Natural killer cell treated with Interleukin-12 subunit alpha and Interleukin-12 subunit beta and Interleukin-15 and Interleukin-18, amount 100 ng/mL, for 72 hours (primary cell): ENCODE measurements at places on chromosomes 16 and 17. TPM values are rescaled to one million over a fixed set of nuclear protein-coding genes. Genes with fewer than 3 reads are reported as not detected.

DNA sequence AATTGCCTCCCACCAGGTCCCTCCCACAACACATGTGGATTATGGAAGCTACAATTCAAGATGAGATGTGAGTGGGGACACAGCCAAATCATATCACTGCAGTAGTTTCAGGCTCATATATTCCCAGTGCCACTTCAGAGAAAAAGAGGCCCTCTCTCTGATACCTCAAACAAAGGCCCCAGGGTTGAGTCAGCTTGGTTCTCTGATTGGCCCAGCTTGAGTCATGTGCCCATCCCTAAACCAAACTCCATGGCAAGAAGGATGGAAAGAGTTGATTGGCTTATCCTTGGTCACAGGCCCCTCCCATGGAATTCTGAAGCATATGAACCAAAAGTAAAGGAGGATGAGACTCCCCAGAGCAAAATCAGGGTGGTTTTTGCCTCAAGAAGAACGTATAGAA, 75.9 kb upstream of the IRX6 start:
- no peak for DNase-seq

- DNase-seq, result no peak
Measured at GRCh38 chr16:18984435-18985005, 786 bp downstream of the TMC7 start.

GRCh38 chr17:74999523-74999922, 12.1 kb downstream of the CDR2L start:
- no peak for DNase-seq

DNA sequence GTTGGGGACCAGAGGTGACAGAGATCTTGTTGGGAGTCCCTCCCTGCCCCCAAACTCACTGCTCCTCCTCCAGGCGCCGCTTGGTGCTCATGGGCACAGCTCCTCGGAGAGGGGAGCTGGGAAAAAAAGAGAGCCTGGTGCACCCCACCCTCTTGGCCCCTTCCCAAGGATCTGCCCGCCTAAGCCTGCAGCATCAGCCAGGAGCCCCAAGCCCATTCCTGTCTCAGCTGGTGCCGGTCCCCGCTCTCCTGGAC, 400 bp downstream of the HCFC1R1 start:
- DNase-seq, result no peak

GRCh38 chr16:20674684-20675487, 22.6 kb downstream of the ACSM1 start:
- DNase-seq, result no peak

DNA sequence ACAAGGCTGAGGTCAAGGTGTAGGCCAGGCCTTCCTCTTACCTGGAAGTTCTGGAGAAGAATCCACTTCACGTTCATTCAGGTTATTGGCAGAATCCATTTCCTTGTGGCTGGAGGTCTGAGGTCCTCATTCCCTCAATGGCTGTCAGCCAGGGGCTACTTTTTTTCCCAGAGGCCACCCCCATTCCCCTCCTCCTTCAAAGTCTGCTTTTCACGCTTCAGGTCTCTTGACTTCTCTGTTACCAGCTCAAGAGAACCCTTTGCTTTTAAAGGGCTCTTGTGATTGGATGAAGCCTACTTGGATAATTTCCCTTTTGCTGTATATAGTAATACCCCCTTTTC, 55.1 kb upstream of the LGALS9 start:
- DNase-seq, result no peak

DNA sequence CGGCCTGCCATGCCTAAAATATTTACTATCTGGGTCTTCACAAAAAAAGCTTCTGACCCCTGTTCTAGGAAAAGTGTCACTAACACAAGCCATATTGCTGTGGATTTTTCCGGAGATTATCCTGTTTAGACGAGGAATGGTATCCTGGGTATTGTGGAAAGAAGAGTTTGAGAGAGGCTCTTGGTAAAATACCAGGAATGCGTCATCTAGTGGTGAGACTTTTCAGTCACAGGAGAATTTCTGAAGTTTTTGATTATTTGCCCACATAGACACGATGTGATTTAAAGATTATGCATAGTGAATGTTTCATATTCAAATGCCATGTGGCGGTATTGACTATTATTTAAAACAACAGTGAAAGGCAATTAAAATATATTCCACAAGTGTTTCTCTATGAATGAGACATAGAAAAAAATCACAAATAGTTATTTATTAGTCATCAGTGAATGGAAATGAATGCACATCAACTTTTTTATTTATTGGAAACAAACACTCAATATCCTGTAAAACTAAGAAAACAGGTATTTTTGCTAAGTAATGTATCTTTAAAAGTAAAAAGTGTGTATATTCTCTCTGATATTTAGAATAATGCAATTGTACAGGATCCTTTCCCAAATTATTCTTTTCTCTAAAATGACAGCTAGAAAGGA, 7.8 kb downstream of the KRT28 start:
- DNase-seq, result no peak

- no peak for DNase-seq
Measured at GRCh38 chr17:41559548-41559947, 12.3 kb downstream of the KRT9 start.

DNA sequence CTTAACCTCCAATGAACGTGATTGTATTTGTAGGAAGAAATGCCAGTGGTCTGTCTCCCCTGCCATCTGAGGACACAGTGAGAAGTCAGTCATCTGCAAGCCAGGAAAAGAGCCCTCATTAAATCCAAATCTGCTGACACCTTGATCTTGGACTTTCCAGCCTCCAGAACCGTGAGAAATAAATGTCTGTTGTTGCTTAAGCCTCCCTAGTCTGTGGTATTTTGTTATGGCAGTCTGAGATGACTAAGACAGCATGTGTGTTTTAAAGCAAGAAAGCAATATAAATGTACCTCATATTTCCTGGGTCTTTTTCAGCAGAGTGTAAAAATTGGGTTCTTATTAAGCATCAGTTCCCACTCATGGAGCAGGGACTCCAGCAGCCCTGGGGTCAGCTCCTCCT, 177.9 kb upstream of the NLRP1 start:
- DNase-seq, result no peak

- DNase-seq, result no peak
Measured at GRCh38 chr16:69709456-69710084, 16.8 kb downstream of the NQO1 start.

DNA sequence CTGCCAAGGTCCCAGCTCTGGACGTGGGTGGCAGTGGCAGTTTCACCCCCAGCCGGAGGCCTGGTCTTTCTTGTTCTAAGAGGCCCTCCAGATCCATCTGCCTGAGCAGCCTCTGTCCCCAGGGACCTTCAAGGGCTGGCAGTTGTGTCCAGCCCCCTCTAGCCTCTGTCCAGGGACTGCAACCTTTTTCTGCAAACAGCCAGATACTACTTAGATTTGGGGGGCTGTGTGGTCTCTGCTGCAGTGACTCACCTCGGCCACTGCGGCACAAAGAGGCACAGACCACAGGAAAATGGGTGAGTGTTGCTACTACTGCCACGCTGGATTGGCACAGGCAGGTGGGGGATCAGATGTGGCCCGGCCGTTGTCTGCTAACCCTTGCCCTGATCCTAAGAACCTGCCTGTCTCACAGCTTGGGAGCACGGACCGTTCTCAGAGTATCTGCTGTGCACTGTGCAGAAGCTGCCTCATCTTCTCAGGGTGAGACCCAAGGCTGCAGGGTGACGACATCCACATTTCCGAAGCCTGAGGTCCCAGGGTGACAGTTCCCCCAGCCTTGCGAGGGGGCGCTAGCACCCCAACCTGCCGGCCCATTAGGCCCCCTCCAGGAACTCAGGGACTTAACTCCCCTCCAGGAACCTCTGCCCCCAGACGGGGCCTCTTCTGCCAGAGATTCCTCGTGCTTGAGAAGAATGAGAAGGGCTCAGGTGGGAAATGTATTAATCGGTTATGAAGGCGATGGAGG, 27.6 kb downstream of the MXRA7 start:
- no peak for DNase-seq

DNA sequence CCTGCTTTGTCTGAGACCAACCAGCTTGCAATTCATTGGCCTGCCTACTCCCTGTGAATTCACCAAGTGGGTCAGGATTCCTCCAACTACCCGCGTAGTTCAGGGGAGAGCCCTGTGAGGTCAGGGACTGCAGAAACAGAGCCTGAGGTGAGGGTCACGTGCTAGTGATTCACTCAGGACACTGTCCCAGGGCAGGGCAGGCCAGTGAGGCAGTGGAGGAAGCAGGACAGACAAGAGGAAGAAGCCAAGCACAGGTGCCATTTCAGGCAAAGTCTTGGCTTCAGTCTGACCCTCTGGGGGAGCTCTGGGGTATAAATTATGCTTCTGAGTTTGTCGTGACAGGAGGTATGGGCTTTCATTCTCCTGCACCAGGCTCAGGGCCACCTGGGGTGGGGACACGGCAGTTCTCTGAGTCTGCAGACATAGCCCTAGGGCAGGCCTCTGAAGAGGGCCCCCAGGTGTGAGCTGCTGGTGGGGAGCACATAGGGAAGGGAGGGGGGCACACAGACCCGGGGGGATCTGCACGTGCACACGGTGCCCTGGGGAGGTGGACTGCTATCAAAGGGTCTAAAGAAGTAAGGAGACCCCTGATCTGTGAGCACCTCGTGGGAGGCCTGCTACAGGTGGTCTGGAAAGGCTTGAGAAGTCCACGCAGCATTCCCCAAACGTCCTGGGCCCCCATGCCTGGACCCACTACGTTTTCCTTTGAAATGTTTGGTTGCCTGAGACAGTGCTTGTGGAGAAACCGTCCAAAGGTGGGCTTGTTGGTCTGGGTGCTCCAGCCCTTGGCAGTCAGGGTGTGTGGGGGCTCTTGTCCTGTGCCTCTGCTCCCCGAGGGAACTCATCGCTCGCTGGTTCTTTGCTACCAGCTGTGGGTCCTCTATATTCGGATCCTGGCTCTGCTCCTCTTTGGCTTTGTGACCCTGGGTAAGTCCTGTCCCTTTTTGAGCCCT, 46.4 kb downstream of the NKD1 start:
- no peak for DNase-seq

DNA sequence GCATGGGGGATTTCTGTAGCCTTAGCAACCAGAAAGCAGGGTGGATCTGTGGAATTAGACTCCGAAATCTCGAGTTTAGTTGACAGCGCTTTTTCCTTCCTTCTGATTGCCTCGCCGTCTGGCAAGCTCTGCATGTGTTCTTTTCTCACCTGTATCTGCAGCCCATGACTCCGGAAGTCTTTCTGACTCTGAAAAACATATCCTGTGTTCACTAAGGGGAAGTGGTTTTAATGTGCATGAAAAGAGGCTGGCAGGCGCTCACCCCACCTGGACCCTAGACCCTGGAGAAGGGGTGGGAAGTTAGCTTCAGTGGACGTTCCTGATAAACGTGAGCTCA, 158.5 kb downstream of the RPTOR start:
- no peak for DNase-seq

Gene ASGR1
- total RNA-seq, result 0.95 TPM

Gene KRTAP1-5
- total RNA-seq, result not detected

Gene PLEKHH3
- not detected for total RNA-seq

Gene CAMKK1
- 1.5 TPM for total RNA-seq

Gene PAFAH1B1
- total RNA-seq, result 192 TPM
